ENCODE measurements at places on chromosomes 3 and 15.

- DNase-seq = no peak
These were observed 60.3 kb downstream of the CTNNB1 start for GRCh38 chr3:41259449-41260062.

- no peak for DNase-seq
These were observed 50.1 kb downstream of the P2RY1 start for GRCh38 chr3:152885076-152885475.

DNA sequence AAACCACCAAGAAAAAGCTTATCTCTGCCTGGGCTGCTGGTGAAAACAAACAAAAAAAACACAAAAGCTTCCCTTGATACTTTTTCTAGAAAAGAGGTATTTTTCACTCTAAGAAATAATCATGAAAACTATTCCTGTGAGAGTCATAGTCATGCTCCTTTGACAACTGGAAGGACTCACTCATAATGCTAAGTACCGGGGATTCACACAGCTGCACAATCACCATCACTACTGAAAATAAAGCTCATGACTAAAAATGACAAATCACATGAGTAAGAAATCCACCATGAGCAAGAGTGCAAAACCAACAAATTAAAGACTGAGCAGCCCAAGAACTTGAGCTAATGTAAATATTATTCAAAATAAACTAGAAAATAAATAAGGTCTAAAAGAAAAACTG, 10.6 kb upstream of the POU1F1 start:
- no peak for DNase-seq

- DNase-seq = no peak
These were observed 16.2 kb upstream of the BAHD1 start for GRCh38 chr15:40424483-40425115.

GRCh38 chr15:79208179-79208578, 74.3 kb upstream of the ANKRD34C start:
- no peak for DNase-seq

DNA sequence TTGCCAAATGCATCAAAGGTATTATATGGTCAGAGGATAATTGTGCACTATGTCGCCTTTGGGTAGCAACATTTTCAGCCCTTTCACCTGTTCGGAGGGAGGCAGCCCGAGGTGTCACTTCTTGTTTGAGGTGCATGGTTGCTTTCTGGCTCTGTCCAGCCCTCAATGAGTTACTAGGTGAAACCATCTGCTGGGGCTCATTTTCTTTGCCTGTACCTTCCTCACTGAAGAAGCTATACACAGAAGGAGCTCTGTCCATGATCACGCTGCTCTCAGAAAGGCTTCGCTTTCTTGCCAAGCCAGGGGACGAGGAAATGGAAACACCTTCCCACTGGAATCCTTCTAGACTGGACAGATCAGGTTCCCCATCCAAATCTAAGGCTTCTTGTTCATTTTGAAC, 42.7 kb downstream of the ZNF106 start:
- DNase-seq = no peak

DNA sequence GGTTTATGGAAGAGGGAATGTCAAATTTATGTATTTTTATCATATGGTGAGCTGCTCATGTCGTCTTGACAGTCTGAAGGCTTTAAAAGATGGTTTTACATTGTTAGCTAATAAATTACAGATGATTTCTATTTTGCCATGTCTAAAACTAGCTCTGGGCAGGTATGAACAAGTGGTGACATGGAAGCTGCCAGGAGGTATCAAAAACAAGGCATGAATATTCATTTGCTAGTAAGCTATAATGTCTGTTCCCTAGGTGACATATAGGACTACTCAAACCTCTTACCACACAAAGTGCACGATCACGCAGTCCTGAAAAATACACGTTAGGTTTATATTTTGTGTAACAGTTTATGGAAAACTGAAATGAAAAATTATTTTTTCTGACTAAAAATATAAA, 34.8 kb downstream of the ST3GAL6 start:
- no peak for DNase-seq

DNA sequence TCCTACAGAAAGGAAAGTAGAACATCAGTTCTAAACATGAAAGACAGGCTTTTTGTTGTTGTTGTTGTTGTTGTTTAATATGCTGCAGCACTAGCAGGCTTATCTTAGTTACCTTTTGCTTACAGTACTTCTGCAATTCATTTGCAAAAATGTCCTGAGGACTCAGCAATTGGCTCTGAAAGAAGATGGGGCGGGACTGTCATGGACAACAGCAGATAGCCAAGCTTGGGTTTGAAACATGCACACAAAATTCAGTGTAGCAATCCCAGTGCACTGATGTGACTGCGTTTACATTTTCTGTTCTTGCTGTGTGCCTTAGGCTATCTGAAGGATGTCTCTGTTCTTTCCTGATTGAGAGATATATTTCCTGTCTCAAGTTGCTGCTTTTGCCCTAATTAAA, 9.2 kb downstream of the UNC13C start:
- DNase-seq = no peak

DNA sequence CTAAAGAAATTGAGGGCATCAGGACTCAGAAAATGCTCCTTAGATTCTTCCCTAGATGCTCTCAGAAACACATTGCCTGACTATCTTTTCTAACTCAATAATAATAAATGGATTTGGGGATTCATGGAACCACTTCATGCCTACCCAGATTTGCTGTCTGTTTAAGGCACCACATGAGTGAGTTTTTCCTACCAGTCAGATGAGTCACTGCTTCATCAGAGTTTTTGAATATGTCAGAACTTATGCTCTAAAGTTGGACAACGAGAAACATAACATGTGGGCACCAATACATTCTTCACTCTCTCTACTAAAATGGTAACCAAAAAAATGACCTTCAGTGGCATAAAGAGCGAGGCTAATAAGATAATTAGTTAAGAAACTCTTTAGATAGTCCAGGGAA, 1135.1 kb downstream of the TUSC7 start:
- no peak for DNase-seq

GRCh38 chr3:130990282-130990681, 36.3 kb downstream of the ASTE1 start:
- DNase-seq = no peak

GRCh38 chr3:195522254-195523023, 20.7 kb downstream of the PPP1R2 start:
- DNase-seq = peak; percentile 46

GRCh38 chr15:80467311-80467714, 63.1 kb downstream of the ARNT2 start:
- DNase-seq = no peak

GRCh38 chr15:55084673-55085072, 112.1 kb downstream of the RSL24D1 start:
- DNase-seq = no peak

DNA sequence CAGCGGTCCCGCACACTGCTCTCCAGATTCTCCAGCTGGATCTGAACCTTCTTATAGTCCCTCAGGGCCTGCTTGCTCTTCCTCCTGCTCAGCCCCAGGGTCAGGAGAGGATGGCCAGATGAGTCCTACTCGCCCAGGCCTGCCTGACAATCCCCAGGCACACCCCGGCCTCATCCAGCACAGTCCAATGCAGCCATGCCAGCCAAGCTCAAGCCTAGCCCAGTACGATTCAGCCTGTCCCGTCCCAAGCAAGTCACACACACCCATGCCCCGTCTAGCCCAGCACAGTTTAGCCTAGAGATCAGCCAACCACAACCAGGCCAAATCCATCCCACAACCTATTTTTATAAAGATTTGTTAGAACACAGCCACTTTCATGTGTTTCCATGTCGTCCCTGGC, 16.8 kb downstream of the PLXNB1 start:
- no peak for DNase-seq

DNA sequence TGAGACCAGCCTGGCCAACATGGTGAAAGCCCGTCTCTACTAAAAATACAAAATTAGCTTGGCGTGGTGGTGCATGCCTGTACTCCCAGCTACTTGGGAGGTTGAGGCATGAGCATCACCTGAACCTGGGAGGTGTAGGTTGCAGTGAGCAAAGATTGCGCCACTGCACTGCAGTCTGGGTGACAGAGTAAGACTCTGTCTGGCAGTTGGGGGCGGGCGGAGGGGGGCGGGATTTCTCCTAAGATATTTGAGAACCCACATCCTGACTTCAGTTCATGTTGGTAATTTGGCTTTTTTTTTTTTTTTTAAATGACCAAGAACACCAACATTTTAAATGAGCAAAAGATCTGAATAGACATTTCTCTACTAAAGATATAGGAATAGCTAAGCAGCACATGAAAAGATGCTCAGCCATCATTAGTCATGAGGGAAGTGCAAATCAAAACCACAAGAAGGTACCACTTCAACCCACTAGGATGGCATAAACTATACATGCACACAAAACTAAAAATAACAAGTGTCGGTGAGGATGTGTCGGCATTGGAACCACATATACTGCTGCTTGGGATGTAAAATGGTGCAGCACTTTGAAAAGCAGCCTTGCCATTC, 75.6 kb upstream of the LMOD3 start:
- DNase-seq = no peak

DNA sequence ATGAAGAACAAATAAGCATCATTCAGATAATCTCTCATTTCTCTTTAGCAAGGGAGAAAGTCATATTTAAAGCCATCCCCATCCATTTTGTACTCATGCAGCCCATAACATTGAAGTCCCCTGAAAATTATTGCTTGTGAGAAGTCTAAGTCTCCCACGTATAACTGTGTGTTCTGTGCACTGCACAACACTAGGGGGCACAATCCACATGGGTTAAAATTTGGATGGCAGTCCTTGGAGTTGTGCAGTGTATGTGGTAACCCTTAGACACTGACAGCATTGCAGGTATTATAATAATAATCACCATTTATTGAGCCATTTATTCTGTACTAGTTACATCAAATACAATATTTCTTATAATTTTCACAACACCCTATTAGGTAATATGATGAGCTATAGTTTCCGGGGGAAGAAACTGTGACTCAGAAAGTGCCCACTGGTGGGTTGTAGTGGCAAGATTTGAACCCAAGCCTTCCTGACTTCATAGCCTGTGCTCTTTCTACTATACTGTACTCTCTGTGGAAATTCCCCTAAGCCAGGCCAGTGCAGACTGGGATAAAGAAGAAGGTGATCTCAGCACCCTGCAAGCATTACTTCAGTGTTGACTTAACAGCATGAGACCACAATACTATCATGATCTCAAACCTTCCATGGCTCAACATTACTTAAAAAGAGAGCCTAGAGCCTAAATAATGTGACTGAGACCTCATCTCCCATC, 15.7 kb downstream of the KCNAB1 start:
- DNase-seq = no peak

DNA sequence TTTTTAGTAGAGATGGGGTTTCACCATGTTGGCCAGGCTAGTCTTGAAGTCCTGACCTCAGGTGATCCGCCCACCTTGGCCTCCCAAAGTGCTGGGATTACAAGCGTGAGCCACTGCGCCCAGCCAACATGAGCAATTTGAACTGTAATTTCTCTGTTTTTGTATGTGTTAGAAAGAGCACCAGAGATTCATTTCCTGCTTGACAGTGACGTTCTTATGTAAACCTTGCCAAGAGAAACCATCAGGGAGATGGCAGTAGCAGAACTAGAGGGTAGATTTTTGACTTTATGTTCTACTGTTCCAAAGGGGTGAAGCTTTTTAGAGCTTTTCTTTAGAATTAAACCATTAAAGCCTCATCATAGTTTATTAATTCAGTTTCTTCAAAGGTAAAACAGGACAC, 148.1 kb upstream of the UMPS start:
- no peak for DNase-seq

DNA sequence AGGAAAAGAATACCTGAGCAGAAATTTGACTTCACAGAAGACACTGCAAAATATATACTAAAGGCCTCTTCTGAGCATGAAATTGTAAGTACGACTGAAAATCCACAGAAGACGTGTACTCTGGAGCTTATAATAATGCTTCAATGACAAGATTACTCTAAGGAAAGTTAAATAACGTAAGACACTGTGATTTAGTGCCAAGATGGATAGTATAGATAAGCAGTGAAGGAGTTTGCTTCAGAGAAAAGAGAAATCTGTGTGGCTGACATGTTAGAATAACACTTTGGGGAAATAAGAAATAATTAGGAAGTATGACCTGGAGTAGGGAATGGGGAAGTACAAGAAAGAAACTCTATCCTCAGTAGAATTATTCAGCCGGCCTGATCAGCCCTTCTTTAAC, 28.9 kb downstream of the ALDH1A2 start:
- no peak for DNase-seq

DNA sequence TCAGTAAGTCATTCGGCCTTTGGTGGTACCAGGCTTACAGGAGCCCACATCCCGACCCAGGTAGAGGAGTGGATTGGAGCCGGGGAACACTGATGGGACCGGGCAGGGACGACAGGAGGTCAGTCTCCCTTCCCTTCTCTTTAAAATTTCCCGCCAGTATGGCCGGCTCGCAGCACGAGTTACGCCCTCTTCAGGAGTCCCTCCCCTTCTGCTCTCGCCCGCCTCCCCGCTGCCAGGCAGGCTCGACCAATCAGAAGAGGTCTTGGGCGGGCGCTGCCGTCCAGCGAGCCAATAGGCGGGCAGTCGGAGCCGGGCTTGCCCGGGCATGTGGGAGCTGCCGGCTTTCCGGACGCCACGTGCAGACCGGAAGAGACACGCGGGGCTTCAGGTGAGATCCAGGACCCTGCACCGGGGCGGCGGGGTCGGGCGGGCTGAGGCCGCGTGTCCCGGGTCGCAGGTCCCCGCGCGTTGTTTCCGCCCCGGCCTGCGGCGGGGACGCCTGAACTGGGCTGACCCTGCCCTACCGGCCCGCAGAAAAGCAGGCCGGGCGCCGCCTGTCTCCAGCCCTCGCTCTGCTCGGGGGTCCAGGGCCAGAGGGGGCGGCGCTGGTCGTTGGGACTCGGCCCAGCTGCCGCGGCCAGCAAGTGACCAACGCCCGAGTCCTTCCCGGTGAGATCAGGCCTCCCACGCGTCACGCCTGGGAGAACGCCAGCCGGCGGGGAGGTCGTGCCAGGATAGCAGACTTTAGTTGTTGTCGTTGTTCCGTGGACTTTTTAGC, at the start of gene AEN:
Gene AEN, plus strand, starts transcription at position 346 of the 778 bp plus-strand sequence. CDS start 4,870 bp downstream, outside the sequence.
- peak; percentile 98 for DNase-seq

DNA sequence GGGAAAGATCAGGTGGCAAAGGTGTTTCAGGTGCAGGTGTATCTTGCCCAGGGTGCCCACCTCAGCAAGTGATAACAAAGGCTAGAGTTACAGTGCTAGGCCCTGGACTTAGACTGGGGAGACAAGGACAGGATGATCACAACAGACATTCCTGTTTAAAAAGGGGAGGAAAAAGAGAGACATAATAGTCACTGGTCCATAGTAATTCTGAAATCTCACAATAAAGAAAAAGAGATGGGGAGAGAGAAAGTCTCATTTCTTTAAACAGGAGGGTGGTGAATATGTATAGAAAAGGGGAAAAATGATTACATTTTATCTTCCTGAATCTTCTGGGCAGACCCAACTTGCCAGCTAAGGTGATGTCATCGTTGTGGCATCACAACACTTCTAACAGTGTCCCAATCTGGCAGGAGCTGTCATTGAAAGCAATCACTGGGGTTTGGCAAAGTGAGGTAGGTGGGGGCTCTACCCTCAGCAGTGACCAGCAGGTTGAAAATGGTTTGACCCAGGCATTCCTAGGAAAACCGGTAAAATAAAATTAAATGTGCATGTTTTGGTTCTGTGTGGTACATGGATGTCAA, 99.5 kb downstream of the ZNF621 start:
- DNase-seq = no peak
